ENCODE measurements at places on chromosomes 12 and 14.

DNA sequence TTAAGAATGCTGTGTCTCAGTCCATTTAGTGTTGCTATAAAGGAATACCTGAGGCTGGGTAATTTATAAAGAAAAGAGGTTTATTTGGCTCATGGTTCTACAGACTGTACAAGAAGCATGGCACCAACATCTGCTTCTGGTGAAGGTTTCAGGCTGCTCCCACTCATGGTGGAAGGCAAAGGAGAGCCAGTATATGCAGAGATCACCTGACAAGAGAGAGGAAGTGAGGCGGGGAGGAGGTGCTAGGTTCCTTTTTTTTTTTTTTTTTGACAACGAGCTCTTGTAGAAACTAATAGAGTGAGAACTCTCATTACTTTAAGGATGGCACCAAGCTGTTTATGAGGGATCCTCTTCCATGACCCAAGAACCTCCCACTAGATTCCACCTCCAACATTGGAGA lies 121.6 kb downstream of the NUBPL start:
- no peak for DNase-seq

DNA sequence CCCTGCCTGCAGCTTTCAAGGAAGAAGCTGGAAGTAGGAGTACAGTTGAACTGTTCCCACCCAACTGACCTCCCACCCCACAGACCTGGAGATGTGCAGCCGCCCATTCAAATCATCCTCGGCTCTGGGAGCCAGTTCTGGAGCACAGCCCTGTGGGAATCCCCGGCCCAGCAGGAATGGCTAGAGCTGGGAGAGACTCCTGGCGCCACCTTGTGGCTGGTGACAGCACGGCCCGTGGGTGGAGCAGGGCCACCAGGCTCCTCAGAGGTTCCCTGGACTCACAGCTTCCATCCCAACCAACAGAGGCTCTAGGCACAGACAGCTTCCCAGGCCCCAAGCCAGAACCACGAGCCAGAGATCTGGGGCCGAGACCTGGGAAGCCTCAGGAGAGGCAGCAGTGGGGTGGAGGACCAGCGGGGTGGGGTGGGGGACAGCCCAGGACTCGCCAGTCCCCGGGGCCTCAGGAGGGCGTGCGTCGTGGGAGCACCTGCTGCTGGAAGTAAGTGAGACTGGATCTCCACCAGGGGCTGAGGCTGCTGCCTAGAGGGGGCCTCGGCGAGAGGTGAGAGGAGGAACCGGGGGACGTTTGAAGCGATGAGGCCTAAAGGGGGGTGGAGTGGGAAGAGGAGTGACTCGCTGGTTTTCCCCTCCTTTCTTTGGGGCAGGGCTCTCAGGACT lies 43.4 kb downstream of the RNF34 start:
- peak; percentile 71 for DNase-seq

DNA sequence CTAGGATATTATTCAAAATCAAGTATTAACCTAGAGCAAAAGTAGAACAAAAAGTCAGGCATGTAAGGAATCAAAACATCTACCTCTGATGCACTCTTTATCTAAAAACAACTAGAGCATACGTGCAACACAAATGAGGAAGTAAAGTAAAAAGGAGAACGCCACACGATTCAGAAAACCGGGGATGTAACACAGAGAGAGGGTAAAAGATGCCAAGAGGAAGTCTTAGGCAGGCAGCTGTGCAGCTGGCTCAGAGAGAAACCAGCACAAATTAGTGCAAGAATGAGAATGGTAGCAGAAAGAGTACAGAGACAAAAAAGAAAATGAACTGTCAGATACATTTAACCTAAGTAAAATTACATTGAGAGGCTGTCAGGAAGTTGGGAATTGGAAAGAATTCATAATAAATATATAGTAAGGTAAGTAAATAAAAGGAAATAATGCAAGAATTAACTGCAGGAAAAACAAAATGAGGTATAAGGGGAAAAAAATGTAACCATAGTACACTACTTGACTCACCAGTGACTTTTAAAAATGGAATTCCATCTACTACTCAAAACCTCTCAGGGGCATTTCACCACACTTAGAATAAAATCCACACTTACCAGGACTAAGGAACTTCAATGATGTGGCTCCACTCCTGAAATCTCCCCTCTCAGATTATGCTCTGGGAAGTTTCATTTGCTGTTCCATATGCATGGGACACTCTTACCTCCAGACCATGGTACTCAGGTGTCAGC lies 17.1 kb downstream of the BCAT1 start:
- no peak for DNase-seq

GRCh38 chr12:110916295-110916875 lies 4.0 kb downstream of the MYL2 start:
- no peak for DNase-seq

- no peak for DNase-seq
These were observed 6.8 kb upstream of the PSMA6 start for GRCh38 chr14:35285168-35286002.

- no peak for DNase-seq
These were observed 21.4 kb upstream of the EID3 start for GRCh38 chr12:104282109-104282508.

DNA sequence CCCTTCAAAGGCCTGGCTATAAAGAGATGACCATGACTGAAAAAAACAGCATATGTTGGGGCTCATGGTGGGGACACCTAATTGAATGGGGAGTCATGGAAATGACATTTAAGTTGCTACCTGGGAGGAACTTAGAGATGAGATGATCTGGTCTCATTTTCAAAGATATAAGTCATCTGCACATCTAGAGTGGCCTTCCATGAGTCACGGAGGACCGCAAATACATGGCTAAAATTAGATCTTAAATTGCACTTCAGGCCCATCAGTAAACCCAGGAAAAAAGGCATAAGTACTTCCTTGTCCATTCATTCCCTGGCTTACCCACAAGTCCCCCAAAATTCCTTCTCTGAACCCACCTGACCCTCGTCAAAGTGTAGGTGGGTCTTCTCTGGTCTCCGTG lies 53.4 kb downstream of the SPTB start:
- DNase-seq, result no peak

DNA sequence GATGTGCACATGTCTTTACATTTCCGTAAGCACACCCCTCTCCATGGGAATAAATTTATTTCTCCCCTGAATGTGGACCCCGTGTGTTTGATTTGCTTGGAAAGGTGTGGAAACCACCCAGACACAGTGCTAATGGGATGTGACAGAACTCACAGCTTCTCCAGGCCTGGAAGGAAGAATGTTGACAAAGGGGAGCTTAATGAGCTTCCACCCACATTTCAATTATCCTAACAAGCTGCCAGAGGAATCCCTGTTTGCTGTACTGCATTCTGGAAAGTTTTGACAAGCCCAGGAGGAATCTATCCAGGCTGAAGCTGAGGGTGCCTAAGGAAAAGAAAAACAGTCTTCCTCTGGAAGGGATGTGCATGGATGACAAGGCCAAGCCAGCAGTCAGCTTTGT lies 51.2 kb upstream of the CCDC60 start:
- DNase-seq, result no peak

GRCh38 chr14:33847066-33847465 lies 103.8 kb downstream of the EGLN3 start:
- no peak for DNase-seq

GRCh38 chr12:105658389-105658788 lies 327.9 kb downstream of the C12orf75 start:
- DNase-seq, result no peak

DNA sequence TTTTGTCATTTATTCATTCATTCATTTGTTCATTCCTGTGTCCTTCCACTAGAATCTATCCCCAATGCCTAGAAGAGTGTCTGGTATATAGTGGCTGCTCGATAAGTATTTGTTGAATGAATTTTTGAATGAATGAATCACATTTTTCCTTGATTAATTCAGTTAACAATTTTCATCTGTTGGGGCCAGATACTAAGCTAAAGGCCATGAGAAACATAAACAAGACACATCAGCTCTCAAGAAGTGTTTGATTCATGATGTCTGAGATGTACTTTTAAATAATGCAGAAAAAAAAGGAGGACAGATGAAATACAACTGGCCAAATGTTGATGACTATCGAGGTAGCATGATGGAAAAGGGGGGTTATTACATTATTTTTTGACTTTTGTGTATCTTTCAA lies 48.1 kb upstream of the TMED10 start:
- DNase-seq, result no peak

DNA sequence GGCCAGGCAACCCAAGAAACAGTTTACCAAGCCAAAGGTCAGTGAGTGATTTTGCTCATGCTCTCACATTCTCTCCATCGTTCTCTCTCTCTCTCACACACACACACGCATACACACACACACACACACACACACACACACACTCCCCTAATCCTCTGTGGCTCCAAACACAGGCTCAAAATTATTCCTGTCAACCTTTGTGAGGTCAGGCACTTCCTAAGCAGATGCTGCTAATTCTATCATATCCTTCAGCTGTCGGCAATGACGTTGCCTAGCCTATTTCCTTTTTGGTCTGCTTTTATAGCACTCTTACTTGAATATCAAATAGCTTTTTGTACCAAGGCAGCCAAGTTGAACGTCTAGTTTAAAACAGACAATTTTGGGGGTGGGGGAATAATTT lies 98.9 kb upstream of the EGLN3 start:
- no peak for DNase-seq

GRCh38 chr12:14605401-14605989 lies 37.8 kb upstream of the PLBD1 start:
- peak; percentile 7 for DNase-seq

- no peak for DNase-seq
These were observed 3.6 kb downstream of the DDIT3 start for GRCh38 chr12:57516617-57517153.

GRCh38 chr12:131456301-131457027 lies 254.4 kb upstream of the SFSWAP start:
- no peak for DNase-seq

DNA sequence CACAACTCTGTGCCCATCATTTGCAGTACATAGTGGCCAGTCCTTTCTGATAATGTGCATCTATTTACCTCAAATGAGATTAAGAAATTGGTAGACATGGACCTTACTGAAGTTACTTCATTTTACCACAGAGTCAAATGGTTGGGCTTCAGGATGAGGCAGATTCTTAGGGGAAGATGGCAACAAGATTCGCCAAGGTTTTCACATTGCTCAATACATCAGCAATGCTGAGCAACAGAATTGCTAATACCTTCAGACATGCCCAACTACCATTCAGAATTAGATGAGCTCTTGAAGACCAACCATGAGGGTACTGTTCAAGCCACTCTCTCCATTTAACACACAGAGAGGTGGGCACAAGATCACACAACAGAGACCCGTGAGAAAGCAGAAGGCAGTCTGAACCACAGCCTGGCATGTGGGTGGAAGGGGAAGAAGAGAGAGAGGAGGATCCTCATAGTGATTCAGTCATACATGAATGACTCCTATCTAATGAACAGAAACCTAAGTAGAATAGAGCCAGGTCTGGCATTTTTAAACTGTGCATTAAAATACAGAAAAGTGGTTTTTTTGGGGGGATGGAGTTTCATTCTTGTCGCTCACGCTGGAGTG lies 28.5 kb downstream of the CPM start:
- DNase-seq, result no peak

- no peak for DNase-seq
These were observed 12.5 kb upstream of the AJUBA start for GRCh38 chr14:22994762-22995275.

- DNase-seq, result no peak
These were observed 638.5 kb upstream of the MIS18BP1 start for GRCh38 chr14:45891417-45892080.

GRCh38 chr12:124538194-124539082 lies 29.0 kb downstream of the NCOR2 start:
- no peak for DNase-seq

DNA sequence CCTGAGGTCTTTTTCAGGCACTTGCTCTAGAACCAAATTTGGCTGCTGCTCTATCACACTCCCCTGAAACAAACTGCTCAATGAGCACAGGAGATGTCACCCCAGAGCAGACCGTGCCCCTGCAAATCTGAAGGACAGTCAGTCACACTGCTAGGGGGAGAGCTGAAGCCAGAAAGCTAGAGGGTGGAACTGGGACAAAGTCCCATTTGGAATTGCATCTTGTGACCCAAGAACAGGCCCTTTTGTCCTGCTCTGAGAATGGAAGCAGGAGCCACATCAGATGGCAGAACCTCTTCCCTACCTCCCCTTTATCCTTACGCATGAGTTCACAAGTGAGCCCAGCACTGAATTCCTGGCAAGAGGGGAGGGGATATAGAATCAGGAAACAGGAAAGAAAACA lies 64.7 kb downstream of the MAP3K9 start:
- no peak for DNase-seq

DNA sequence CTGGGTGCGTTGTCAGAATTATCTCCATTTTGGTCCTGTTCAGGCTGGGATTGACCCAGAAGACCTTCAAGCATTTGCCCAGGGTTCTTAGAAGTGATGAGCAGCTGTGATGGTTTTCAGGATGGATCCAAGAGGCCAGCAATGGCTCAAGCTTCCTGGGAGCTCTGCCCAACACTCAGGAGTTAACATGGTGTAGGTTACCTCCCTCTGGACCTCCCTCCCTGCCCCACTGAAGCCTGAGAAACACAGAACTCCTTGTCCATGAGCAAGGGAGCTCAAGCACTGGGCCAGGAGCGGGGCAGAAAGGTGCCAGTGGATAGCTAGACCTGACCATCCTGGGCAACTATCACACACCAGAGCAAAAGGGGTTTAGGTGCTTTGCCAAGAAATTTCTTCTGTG lies 148.4 kb upstream of the FKBP4 start:
- DNase-seq, result no peak

DNA sequence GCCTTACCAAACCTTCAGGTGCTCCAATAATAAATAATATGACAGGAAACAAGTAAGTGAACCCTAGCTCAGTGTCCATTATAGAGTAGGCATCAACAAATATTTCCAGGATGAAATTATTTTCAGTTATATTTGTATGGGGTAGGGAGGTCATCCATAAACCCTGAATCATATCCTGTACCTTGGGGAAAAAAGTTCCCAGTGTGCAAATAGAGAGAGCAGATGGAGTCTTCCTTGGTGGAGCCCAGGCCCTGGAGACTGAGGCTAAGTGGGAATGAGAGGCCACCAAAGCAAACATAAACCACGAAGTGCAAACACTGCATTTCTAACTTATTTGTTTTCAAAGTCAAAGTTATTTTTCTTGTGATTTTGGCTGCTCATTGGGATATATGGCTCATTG lies 8.5 kb upstream of the ERP27 start:
- DNase-seq, result no peak

DNA sequence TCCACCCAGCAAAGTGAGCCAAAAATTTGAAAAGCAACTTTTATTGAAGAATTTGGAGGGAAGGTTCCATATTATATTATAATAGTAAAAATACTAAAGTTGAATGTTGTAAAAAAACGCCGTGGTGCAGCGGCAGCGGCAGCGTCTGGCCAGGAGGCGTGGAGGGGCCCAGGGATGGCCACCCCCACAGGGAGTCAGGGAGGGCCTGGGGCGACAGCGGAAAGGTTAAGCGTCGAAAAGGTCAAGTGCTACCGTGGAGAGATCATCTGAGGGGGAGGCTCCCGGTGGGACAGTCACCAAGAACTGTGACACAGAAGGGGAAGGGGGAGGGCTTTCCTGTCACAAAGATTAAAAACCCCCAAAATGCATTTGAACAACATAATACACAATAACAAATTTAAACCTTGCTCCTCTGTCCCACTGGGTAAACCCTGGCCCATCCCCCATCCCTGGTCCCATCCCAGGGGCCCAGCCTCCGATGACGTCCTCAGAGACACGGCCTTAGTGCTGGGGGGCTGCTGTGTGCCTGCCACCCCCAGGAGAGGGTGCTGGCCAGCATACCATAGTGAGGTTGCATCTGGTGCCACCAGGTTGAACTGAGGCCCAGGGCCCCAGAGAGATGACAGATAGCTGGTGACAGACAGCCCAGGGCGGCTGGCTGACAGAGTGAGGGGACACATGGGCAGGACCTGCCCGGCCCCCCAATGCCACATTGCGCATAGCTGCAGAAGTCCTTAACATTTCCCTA lies 16.6 kb downstream of the SIVA1 start:
- no peak for DNase-seq

- no peak for DNase-seq
These were observed 96.2 kb downstream of the ITPR2 start for GRCh38 chr12:26736563-26737486.

Data from RCC 7860 (cell line).